Lower lobe of right lung (tissue), 2 donors: ENCODE measurements at places on chromosomes 7 and 10.

GRCh38 chr7:157972914-157973313, 614.7 kb downstream of the PTPRN2 start:
- no peak for DNase-seq

- no peak for DNase-seq
Measured at GRCh38 chr10:126580873-126581647, 89.4 kb downstream of the C10orf90 start.

DNA sequence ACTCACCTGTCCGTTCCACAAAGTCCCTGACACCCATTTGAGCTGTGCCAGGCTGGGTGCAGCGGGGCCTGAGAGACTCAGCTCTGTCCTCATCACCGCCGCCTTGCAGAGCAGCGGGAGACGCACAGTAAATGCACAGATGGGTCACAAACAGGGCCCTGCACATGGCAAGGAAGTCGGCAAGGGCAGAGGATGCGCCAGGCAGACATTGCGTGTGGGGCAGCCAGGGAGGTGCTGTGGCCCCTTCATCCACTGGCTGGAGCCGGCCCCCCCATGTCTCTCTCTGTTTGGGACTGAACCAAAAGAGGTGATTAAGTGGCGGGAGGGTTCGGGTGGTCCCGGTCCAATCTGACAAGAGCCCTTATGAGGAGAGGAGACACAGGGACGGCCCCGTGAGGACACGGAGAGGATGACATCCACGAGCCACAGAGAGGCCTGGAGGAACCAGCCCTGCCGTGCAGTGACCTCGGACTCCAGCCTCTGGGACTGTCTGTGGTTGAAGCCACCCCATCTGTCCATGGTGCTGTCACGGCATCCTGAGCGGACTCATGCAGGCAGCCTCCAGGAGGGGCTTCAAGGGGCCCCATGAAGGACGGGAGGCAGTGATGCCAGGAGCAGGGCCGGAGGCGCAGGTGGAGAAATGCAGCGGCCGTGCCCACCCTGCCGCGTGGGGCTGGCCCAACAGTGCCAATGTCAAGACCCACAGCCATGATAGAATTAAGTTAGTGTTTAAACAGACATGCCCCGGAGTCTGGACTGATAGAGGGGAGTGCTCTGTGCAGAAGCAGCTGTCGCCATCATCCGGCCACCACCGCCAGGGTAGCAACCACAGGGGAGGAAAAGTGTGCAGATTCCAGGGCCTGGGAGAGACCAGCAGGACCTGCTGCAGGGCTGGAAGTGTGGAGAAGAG, 28.4 kb upstream of the FOXL3 start:
- peak; percentile 39 for DNase-seq

GRCh38 chr7:113918946-113919345, at the start of gene PPP1R3A:
Gene PPP1R3A, minus strand, starts transcription at chr7:113919009. Its CDS starts 13 bp downstream, at chr7:113918996.
- DNase-seq: no peak

DNA sequence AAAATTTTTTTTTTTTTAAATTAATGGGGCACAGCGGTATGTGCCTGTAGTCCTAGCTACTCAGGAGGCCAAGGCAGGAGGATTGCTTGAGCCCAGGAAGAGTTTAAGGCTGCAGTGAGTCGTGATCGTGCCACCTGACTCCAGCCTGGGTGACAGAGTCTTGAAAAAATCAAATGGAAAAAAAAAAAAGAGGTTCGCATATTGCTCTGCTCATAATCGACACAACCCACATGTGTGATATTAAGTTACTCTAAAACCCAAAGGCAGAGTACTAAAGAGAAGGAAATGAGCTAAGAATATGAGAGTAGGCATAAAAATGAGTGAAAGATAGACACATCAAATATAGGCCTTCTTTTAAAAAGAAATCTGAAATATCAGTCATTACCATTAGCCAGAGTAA, 66.3 kb downstream of the IGF2BP3 start:
- no peak for DNase-seq

- DNase-seq: no peak
Measured at GRCh38 chr7:90892213-90892612, 296.1 kb downstream of the CDK14 start.
